Left cardiac atrium (tissue), 4 donors: ENCODE measurements at places on chromosomes 4 and X. TPM values are rescaled to one million over a fixed set of nuclear protein-coding genes. Genes with fewer than 3 reads are reported as not detected.

Gene TDO2
- not detected for total RNA-seq

DNA sequence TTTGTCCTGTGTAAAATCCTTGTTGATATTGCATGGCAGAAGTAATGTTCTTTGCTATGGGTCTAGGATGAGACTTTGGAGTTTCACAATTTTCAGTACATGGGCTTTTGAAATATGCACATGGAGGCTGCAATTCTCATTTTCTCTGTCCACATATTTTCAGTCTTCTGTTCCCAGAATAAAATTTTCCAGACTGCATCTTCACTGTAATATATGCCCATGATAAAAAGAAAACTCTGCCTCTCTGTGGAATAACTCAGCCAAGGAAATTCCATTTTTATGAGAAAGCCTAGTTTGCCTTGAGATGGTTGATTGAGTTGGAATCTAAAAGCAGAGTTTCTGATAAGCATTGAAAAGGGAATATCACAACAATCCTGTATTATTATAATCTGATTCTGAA, 601.4 kb upstream of the AADAT start:
- DNase-seq: no peak

Gene BCOR
- 21.6 TPM for total RNA-seq

GRCh38 chrX:10039821-10040793, 72.9 kb downstream of the CLDN34 start:
- DNase-seq: no peak

DNA sequence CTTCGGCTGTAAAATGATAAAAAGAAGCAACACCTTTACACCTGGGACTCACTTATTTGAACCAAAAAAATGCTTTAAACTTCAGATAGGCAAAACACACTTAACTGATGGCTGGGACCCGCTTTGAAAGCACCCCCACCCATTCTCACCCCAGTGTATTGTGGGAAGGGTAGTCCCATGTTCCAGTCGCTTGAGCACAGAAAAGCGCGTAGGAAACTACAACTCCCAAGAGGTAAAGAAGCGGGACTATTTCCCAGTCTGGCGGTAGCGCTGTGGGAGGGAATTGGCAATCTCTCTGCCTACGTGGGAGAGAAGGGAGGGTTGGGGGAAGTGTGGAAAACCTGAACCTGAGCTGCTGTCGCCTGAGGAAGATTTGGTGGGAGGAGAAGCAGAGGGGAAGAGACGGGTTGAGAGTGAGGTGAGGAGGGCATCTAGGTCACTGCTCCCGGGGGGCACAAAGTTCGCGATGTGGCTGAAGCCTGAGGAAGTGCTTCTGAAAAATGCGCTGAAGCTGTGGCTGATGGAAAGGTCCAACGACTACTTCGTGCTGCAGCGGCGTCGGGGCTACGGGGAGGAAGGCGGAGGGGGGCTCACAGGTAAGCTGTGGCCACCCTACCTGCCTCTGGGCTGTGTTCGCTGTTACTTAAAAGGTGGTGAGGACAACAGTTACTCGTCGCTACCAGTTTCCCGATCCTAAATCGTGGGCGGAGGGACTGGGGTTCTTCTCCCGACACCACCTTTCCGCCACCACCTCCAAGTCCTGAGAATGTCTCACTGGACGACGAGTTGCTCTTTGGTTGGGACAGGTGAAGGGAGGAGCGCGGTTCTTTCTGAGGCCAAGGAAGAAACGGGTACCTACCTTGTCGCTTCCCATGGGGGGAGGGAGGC, at the start of gene TBC1D8B:
TSS of gene TBC1D8B (plus strand) at position 286 of the 888 bp plus-strand sequence. CDS start at position 467, 181 bp downstream.
- peak; percentile 74 for DNase-seq
